CD4-positive, alpha-beta T cell treated with Interleukin-17A for 4 hours (primary cell): ENCODE measurements at places on chromosomes 13 and 19.

- no peak for DNase-seq
Measured at GRCh38 chr13:69579351-69579750, 528.3 kb upstream of the ATXN8OS start.

DNA sequence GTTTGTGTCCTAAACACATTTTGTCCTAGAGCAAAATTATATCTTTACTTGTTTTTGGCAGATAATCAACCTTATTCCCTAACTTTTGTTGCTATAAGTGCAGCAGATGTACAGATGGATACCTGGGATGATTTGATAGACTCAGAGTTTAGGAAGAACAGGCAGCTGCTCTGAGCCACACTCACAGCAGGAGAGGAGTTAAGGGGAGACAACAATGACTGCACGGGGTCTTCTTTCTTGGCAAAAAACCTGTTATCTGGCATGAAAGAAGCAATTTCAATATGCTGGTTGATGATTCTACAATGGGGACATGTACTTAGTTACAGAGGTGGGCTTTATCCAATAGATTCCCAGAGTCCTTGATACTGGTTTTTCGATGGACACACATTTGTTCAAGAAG, 258.9 kb upstream of the PCDH9 start:
- DNase-seq, result no peak

- DNase-seq, result no peak
Measured at GRCh38 chr13:27919659-27919933, 204 bp upstream of the PDX1 start.

DNA sequence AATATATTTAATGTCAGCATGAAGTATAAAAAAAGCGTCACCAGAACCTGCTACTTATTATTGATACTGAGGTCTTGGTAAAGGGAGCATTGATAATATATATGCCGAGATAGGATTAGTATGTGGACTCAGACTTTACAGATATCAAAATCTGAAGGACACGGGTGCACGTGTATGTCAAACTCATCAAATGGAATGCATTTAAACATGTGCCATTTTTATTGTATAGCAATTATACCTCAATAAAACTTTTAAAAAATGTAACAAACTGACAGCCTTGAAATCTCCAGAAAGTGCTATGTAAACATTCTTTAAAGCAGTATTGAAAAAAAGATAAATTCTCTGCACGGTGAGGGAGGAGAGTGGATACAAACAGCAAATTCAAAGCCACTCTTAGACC, 157.9 kb downstream of the RNF17 start:
- DNase-seq, result no peak

GRCh38 chr13:41053384-41053826, 7.9 kb upstream of the WBP4 start:
- DNase-seq, result no peak

DNA sequence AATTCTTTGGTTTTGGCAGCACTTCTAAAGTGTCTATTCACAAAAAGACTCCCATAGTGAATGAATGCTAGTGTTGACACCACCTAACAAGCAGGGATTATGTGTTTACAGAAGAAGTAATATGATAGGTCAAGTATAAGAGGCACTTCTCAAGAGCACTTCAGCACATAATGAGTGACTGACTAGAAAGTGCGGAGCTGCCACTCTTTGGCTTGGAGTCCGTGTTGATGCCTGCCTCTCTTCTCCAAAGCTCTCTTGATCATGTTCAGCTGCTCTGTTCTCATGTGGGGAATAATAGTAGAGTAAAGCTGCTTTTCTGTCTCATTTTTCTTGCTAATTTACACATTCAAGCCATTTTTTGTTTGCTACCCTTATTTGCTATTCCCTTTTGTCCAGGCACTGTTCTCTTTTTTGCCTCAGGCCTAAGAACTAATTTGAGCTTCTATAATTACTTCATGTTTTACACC, 22.7 kb upstream of the MAB21L1 start:
- no peak for DNase-seq
